Foreskin fibroblast (primary cell): ENCODE measurements at places on chromosomes 7 and 10.

DNA sequence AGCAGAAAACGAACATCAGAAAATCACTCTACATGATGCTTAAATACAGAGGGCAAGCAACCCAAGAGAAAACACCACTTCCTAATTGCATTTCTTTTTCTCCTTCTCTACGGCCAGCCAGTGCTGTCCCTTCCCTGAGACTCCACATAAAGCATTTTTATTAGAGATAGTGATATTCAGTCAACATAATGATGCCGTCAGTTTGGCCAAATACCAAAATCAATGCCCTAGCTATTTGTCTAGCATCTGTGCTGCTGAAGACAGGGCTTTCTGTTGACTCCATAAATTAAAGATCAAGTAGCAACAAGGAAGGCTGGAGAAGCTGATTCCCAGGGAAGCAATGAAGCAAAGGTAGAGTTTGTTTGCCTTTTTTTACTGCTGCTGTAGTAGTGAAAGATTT is 1024.9 kb downstream of the REEP3 start:
- DNase-seq = no peak

- no peak for DNase-seq
Observed at GRCh38 chr7:99863847-99864440, 12.9 kb downstream of the OR2AE1 start.

- no peak for DNase-seq
Observed at GRCh38 chr10:129766611-129767550, 197.2 kb downstream of the EBF3 start.

DNA sequence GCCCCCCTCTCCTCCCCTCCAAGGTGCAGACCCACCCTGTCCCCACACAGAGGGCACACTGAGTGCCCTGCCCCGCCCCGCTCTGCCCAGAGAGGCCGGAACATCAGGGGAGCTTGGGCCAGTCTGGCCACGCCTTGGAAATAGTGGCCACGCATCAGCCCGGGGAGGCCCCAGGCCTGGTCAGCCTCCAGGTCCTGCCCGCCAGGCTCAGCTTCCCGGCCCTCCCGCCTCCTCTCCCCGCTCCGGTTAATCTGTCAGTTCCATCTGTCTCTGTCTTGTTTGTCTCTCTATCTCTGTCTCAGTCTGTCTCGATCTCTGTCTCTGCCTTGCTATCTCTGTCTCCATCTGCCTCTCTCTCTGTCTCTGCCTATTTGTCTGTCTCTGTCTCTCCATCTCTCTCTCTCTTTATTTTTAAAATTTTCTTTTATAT is 28.9 kb upstream of the TNRC18 start:
- no peak for DNase-seq

DNA sequence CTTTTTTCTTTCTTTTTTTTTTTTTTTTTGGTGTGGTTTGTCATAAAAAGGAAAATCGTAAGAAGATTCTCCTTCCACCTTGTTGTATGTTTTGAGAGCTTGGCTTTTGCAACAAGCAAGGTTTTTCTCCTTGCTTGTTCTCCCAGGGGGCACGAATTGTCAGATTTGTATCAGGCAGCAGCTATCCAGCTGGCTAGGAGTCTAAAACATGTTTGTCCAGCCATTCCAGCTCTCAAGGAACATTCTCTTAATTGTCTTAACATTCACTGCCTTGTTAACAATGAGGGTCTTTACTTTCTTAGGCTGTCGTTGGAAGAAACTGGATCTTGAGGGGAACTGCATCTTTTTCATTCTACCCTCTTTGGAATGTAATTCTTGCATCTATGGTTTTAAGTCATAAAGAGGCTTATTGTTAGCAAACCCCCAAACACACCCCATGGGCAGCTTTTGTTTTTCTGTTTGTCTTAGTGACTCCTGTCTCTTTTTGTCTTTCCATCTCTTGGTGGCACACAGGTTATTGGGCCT is 14.6 kb downstream of the SHTN1 start:
- DNase-seq = no peak

DNA sequence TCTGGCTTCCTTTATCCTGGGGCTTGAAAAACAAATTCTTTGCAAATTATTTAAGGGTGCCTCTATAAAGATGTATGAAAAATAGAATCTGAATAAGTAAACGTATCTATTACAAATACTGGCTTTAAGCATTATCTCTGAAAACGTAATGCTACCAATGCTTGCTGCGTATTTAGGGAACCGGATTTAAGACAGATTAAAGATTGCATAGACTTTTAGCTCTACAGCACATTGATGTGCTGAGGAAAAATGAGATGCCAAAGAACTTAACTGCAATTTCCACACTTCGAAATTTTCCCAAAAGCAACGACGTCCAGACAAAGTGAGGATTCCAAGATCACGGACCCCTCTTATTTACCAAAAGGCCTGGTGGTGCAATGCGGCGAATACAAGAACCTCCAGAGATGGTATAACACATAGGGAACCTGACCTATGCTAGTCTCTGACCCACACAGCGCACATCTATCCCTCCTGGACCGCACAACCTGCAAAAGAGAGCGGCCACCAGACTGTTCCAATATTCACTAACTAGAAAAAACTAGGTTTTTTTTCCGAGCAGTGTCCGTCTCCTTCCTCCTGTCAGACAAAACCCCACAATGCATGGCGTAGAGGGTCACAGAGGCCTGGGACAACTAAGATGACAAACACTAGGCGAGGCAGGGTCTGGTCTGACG is 34.3 kb upstream of the PHF14 start:
- no peak for DNase-seq

- peak; percentile 80 for DNase-seq
Observed at GRCh38 chr7:118195837-118196474, 12.0 kb downstream of the LSM8 start.

GRCh38 chr10:45425621-45426563 is 51.9 kb downstream of the ALOX5 start:
- no peak for DNase-seq

- DNase-seq = no peak
Observed at GRCh38 chr10:396535-397220, 261.4 kb downstream of the ZMYND11 start.

GRCh38 chr7:47669901-47670384 is 88.0 kb upstream of the TNS3 start:
- DNase-seq = no peak

- no peak for DNase-seq
Observed at GRCh38 chr7:114086537-114086913, 167.7 kb upstream of the PPP1R3A start.

- DNase-seq = no peak
Observed at GRCh38 chr7:83040484-83040883, 122.2 kb downstream of the PCLO start.

- no peak for DNase-seq
Observed at GRCh38 chr10:63547628-63548360, 26.6 kb downstream of the REEP3 start.

DNA sequence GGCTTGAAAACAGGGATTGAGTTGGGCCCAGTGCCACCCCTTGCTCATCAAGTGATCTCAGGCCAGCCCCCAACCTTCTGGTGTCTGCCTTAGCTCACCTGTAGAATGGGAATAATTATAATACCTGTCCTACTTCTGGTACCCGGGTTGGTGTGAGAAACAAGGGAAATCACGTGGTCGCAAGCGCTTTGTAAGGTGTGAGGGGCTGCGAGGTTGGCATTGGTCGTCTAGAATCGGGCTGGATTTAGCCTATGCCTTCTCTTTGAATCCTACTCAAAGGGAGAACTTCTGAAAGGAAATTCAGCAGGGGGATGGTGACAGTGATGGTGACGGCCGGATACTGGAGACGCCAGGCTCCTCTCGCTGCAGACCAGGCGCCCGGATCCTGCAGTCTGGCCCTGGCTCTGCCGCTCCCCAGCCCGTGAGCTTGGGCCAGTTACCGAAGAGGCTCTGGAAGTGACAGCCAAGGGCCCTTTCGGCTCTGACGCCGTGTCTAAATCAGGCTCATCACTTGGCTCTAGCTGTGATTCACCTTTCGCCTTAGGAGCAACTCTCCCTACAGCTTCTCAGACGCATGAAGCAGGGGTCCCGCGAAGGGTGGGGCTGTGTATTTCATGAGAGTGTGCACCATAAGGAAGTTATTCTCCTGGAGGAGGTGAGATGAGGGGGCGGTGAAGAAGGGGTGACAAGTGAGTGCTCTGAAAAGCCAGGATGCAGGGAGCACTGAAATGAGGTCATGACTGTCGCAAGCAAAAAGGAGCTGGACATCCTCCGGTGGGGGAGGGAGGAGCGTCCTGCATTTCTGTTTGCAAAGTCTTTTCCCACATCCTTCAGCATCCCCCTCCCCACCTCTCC is 4.0 kb upstream of the CREB5 start:
- no peak for DNase-seq

DNA sequence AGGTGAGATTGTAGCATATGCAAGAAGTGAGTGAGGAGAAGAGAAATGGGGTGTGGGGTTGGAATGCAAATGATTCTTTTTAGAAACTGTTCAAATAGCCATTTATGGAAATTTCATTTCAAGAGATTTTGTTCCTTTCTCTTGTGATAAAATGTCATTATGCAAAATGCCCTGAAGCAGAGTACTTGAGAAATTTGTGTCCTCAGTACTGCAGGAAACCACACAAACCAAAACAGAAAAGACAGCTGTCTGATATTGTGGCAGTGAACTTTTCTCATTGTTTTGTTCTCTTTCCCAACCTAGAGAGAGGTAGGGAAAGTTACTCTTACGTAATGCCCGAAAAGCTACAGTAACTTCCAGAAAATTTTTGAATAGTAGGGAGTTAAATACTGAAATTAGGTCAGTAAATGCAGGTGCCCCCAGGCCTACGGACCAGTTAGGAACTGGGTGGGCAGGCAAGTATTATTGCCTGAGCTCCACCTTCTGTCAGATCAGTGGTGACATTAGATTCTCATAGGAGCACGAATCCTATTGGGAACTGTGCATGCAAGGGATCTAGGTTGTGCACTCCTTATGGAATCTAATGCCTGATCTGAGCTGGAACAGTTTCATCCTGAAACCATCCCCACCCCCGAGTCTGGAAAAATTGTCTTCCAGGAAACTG is 34.0 kb downstream of the DLD start:
- DNase-seq = no peak

DNA sequence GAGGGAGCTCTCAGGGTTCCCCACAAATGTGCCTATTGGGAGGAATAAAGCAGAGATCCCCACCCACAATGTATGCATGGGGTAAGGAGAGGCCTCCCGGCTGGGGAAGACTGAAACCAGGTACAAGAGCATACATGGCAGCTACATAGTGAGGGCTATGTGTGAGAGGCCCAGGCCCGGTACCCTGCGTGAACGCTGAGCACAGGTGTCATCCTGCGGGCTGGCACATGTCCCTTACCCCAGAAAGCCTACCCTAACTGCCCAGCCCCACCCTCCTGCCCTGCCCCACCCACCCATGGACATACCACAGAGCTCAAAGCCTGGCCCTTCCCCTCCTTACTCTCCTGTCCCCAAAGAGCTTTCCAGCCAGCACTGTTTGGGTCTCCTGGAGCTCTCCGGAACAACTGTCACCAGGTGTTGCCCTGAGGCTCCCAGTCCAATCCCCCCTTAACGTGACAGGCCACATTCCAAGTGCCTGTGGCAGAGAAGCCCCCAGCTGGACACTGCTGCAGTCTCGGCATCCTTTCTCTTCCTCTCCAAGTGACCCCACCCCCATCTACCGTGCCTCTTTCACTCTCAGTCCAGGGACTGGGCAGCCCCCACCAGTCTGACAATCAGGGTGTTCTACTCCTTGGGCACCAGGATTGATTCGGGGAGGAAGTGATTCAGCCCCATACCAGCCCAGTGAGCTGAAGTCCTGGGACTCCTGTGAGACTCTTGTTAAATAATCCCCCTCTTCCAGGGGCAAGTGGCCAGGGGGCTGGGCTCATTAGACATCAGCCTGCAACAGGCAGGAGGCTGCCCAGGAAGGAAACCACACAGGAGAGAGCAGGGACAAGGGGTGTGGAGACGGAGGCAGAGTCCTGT is 19.6 kb downstream of the GRID1 start:
- DNase-seq = no peak

GRCh38 chr10:95505641-95506040 is 55.5 kb downstream of the SORBS1 start:
- no peak for DNase-seq

- DNase-seq = no peak
Observed at GRCh38 chr7:127812540-127812939, 160.5 kb downstream of the SND1 start.

GRCh38 chr7:115032715-115033703 is 111.1 kb downstream of the MDFIC start:
- DNase-seq = no peak

DNA sequence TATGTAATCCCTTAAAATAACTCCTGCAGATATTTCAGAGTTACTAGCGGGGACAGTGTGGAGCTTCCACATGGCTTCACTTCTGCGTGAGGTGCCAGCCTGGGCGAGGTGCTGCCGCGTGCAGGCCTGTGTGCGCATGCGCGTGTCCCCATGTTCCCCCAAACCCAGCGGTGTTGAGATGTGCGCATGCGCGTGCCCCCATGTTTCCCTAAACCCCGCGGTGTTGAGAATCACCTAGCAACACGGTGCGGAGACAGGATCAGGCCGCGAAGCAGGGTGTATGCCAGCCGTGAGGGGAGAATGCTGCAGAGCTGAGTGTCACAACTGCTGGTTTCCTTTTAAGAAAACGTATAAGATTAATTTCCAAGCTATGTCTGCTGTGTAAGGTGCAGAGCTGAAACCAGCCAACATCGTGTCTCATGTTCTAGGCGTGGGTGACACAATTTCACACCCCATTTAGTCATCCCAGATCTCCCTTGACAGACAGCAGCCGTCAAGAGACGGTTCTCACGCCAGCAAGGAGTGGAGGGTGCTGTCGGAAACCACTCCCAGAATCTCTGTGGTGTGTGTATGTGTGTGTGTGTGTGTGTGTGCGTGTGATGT is 71.9 kb upstream of the ADARB2 start:
- DNase-seq = no peak

DNA sequence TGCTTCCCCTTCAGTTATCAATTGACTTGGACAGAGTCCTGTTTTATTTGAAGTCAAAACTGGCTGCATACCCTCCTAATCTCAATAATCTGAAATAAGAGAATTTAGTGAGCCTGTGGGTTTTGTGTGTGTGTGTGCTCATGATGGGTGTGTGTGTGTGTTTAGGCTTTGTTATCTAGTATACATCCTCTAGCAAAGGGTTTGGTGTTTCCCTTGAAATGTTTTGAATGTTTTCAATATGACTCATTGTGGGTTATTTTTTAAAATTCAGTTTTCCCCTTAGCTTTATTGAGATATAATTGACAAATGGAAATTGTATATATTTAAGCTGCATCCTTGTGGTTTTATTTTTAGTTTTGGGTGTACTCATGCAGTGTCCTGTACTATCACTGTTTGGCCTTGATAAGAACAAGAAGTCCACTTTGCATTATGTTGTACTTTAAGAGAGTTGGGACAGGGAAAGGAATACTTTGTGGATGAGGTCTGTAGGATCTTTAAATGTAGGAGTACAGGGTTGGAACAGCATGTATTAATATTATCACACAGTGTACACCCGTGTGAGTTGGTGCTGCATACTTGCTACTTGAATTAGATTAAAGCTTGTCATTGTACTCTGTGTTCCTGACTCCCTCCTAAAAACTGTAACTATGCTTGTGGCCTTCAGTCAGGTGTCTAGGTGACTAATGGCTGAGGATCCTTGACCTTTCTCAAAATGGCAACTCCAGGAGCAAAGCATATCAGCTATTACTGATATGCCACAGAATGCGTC is 58.3 kb downstream of the VCL start:
- peak; percentile 65 for DNase-seq
